ENCODE measurements at places on chromosomes 11 and 22.

GRCh38 chr11:63884196-63884932, 32.6 kb downstream of the RCOR2 start:
- no peak for DNase-seq

DNA sequence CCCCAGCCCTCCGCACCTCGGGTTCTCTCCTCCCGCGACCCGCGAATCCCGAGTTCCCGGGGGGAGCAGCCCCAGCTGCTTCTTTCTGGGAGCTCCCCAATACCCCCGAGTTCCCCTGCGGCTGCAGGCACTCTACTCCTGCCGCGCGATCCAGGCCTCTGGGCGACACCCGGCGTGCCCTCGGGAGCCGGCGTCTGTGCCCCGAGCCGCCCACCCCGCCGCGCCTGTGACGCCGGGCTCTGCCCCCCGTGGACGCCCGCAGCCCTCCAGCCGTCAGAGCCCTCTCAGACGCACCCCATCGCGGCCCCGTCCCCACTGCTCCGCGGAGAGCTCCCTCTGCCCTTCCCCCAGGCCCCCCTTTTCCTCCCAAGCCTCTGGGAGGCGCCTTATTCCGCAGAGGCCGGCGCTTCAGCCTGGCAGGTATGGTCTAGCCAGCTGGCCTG, 422 bp downstream of the GLB1L2 start:
- DNase-seq = no peak

DNA sequence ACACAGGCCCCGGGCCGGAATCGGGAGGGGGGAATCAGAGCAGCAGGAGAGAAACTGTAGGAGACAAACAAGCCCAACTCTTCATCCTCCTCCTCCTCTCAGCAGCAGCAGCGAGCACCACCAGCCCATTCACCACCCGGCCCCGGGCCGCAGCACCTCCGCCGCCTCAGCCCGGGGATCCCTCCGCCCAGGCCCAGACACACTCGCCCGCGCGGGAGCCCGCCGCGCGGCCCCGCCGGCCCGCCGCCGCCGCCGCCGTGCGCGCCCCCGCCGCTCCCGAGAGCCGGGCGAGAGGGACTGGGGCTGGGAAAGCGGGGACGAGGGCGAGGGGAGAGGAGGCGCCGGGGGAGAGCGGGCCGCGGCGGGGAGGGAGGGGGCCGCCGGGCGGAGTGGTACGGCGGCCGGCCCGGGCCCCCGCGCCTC, at the start of gene PHF21A:
Gene PHF21A, minus strand, starts transcription at position 154 of the 423 bp plus-strand sequence. CDS start 37,235 bp downstream, outside the sequence.
- no peak for DNase-seq

- no peak for DNase-seq
Measured at GRCh38 chr11:105073456-105074165, 28.5 kb upstream of the CARD16 start.

- DNase-seq = no peak
Measured at GRCh38 chr11:71170624-71171423, 81.6 kb downstream of the SHANK2 start.

- DNase-seq = no peak
Measured at GRCh38 chr11:123235656-123236261, 40.7 kb upstream of the CLMP start.

GRCh38 chr11:128890216-128890542, 977 bp upstream of the KCNJ5 start:
- no peak for DNase-seq

- no peak for DNase-seq
Measured at GRCh38 chr11:73598719-73599379, 937 bp upstream of the FAM168A start.

DNA sequence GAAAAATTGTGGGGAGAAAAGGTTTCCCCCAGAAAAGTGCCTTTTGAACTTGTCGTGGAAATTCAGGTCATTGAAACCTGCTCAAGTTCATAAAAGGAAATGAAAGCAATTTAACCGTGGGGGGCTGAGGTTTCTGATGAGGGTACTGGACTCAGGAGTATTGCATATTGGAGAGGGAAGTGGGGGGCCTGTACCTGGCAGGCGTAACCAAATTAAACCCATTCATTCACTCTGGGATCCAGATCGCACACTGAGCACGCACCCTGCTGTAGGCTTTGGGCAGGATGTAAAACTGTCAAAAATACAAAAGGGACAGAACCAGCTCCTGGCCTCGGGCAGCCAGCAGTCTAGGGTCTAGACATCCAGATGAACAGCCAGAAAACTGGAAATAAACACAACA, 1517.4 kb downstream of the BRD1 start:
- no peak for DNase-seq

DNA sequence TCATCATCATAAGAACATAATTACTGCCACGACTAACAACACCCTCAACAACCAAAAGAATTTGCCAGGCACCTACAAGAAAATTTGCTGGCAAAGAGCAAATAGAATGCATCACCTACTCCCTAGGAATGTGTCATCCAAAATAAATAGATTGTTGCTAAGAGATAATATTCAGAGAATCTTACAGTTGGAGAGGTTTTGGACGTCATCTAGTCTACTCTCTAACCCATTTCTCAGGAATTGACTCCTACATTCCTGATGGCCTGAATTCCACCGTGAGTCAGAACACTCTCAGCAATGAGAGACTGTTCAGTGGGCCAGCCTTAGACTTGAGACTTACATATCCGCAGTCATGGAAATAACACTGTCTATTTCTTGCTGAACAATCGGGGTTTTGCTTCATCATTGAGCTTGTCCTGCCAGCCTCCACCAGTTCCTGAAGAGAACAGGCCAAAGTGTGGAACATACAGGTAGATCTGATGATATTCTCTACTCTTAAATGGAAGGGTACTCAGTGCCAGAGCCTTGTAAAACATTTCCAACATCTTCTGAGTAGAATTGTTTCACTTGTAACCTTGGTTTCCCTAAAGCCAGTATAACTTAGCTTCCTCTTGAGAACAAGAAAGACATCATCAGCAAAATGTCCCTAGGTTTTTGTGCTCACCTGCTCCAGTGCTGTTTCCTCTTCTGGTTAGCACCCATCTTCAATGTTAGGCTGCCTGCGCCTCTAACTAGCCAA, 8.3 kb downstream of the KIRREL3 start:
- DNase-seq = no peak

DNA sequence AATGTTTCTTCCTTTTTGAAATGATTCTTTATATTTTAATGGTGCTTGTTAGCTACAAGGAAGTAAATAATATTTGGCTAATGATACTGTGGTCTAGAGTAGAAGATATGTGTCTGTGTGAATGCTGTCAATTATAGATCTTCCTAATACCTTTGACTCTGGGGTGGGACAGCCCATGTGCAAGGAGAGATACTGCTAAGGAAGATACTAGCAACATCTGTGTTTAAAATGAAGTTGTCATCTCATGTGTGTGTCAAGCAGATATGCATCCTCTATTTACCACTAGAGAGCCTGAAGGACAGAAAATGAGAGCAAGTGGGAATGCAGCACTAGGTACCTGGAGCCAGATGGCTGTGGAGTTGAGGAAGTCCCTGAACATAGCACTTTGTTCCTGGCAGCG, 34.1 kb downstream of the PPME1 start:
- no peak for DNase-seq

DNA sequence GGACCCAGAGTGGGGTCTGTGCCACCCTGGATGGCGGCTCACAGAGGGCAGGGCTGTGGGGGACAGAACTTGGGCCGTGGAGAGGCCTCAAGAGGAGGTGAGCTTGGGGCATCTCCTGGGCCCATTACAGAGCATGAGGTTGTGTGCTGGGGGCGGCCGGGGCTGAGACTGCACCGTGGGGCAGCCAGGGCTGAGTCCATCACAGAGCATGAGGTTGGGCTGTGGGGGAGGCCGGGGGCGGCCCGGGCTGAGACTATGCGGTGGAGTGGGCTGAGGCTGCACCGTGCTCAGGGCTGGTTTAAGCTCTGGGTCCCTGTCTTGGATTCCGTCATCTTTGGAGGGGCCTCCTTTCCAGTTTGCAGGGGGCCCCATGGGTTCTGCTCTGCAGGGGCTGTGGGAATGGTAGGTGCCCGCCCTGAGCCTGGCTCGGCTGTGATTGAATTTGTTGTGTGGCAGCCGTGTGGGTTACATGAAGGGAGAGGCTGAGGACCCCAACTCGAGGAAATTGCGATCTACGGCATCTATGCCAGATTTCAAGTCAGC, 38.1 kb upstream of the MUC5AC start:
- no peak for DNase-seq

GRCh38 chr22:19213442-19214077, 35.0 kb upstream of the SLC25A1 start:
- DNase-seq = no peak

- no peak for DNase-seq
Measured at GRCh38 chr11:44934110-44934509, 16.6 kb downstream of the TP53I11 start.

DNA sequence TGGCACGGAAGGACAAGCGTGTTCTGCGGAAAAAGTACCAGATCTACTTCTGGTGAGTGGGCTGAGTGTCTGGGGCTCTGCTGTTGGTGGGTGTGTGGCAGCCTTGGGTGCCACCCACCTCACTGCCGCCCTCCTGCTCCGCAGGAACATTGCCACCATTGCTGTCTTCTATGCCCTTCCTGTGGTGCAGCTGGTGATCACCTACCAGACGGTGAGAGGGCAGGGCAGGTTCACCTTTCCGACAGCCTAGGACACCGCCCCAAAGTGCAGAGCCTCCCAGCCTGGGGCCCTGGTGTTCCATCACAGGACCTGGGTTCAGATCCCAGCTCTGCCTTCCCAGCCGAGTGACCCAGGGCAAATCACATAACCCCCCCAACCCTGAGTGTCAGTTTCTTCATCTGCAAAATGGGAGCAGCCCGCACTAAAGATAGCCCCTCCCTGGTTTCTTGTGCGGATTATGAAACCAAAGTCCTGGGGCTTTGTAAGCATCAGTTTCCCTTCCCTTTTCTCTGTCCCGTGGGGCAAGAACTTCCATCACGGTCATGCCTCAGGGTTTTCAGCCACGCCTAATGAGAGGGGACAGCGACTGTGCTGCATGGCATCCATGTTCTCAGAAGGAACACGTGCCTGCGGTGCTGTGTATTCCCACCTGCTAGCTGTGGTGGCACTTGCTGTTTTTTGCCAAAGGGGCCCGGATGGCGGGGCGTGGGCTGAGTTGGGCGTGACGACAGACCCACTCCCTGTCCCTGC, 9.8 kb upstream of the TAGLN start:
- no peak for DNase-seq

DNA sequence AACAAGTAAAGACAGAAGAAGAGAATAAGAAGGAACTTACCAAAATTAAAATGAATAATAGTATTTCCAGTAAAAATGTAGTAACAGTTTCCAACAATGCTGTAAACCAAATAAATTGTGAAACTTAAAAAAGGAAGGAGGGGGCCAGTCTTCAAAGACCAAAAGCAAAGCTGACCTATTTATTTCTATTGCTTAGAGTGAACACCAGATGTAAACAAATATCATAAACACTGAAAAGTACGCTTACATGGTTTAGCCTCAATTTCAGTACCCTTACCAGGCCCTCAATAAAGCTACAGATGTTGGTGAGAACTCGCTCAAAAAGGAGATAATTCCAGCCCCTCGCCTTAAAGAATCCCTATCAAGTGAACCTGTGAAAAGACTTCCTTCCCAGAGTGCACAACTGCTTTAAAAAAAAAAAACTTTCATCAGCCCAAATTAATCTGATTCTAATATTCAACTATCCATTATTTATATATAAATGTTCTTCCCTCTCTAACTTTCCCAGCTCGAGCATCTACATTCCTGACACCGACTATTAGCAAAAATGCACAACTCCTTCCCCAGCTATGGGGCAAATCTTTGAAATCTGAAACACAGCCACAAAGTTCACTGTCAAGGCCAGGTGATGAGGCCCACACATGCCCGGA, 2.4 kb downstream of the PHF21A start:
- DNase-seq = no peak

DNA sequence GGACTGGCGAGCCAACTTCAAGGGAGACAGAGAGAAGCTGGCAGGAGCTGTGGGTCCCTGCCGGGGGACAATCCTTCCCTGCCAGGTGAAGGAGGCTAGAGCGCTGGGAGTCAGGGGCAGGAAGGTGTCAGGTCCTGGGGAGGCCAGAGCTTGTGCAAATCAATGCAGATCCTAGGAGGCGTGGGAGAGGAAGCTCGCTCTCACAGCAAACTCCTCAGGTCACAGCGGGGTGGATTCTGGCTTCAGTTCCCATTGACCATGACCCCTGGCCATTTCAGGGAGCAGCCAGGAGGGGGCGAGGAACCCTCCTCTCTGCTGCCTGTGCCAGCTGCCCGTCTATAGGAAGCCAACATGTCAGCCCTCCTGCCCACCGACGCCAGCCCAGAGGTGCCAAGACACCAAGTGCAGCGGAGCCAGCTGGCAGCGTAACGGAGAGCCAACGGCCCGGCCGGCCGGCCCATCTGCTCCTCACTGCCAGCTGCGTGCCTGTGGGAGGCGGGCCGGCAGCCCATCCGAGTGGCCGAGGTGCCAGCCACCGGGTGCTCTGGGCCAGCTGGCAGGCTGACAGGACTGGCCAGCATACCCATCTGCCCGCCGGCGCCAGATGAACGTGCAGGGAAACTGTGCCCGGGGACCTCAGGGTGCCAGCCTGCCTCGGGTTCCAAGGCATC, 374.8 kb downstream of the MIAT start:
- DNase-seq = peak; percentile 64

DNA sequence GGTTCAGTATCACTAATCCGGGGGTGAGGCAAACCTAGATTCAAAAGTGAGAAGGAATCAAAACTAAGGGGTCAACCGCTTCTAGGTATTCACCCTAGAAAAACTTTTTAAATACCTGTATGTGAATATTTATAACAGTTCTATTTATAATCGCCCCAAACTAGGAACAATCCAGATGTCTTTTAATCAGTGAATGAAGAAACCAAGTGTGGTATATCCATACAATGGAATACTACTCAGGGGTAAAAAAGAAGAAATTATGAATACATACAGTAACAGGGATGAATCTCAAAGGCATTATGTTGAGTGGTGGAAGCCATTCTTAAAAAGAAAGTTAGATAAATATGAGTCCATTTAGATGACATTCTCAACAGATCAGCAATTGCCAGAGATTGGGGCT, 178.0 kb upstream of the BLID start:
- no peak for DNase-seq

GRCh38 chr11:116867619-116868018, 30.2 kb upstream of the APOA1 start:
- DNase-seq = no peak

Data from cerebellar cortex (tissue), 1 donor.